ENCODE measurements at places on chromosomes 13 and 19. TPM values are rescaled to one million over a fixed set of nuclear protein-coding genes. Genes with fewer than 3 reads are reported as not detected.

The TMC4 gene
- 23.2 TPM for total RNA-seq

The DUXA gene
- total RNA-seq, result not detected

- DNase-seq, result no peak
These were observed 147.3 kb downstream of the SLC7A1 start for GRCh38 chr13:29448174-29448573.

DNA sequence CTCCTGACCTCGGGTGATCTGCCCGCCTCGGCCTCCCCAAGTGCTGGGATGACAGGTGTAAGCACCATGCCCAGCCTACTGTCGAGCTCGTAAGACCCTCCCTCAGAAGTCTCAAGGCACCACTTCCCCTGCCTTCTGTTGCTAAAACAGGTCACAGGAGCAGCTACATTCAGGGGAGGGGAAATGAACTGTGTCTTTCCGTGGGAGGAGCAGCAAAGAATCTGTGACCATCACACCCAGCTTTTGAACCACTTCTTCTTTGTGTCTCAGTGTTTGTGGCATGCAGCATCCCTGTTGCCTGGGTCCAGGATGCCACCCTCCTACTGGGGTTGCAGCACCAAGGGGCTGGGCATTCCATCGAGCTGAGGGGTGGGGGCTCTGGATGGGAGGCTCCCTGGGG lies 7.7 kb upstream of the CSNK1G2 start:
- no peak for DNase-seq

DNA sequence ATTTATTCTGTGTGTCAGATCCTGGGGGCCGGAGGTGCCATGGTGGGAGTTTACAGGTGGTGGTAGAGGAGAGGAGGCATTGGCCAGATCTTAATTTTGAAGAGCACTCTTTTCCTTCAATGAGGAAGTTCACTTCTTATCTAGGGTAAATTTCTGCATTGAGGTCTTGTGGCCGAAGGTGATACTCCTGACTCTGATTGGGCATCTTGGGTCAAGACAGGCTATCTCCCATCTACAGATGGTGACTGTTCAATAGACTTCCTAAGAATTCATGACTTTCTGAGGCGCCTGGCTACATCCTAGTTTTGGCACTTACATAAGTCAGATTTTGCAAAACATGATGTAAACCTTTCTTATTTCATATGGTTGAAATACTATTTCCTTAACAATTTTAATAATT lies 135.2 kb downstream of the SUCLA2 start:
- no peak for DNase-seq

DNA sequence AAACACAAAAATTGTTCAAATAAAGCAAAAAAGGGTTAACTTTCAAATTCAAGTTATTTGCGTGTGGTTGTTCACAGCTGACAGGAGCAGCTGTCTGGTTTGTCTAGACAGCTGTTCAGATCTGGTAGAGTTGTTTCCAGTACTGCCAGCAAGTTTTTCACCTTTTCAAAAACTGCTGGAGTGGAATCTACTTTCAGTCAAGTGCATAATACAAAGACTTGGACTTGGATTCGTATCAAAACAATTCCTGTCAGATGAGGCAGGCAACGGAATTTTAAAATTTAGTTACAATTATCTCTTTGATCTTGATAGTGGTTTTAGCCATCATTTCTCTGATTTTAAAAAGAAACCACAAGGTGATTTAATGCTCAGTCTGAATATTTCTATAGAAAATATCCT lies 51.7 kb upstream of the EEF1AKMT1 start:
- DNase-seq, result no peak

GRCh38 chr19:38837656-38838121 lies 6.1 kb upstream of the ECH1 start:
- peak; percentile 79 for DNase-seq

DNA sequence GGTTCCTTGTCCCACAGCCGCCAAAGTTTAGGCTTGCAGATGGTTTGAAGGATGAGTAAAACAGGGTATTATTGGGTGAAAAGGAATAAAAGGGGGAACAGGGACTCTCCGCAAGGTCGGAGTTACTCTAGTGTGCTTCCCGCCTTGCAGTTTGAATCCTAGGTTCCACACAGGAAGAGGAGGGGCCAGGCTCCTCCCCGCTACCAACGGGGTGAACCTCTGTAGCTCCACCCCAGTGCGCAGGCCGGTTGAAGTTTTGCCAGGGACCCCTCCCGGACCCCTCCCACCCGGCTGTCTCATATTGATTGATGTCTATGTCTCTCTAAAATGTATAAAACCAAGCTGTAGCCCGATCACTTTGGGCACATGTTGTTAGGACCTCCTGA lies 11.6 kb upstream of the GTF2F2 start:
- DNase-seq, result no peak
